Activated CD8-positive, alpha-beta T cell treated with anti-CD3 and anti-CD28 coated beads for 36 hours (primary cell): ENCODE measurements at places on chromosomes 13 and 19.

DNA sequence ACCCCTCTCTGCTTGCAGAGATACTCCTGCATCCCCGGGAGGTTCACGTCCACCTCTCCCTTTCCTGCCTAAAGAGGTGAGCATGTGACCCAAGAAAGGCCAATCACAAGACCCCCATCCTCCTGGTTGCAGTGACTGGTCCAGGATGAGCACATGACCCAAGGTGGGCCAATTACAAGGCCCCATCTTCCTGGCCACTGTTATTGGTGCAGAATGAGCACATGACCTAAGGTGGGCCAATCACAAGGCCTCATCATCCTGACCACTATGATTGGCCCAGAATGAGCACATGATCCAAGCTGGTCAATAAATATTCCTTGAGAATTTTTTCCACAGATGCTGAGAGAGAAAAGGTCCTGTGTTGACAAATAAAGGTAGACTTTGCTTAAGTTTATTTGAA lies 350.7 kb downstream of the EFNB2 start:
- DNase-seq: no peak

DNA sequence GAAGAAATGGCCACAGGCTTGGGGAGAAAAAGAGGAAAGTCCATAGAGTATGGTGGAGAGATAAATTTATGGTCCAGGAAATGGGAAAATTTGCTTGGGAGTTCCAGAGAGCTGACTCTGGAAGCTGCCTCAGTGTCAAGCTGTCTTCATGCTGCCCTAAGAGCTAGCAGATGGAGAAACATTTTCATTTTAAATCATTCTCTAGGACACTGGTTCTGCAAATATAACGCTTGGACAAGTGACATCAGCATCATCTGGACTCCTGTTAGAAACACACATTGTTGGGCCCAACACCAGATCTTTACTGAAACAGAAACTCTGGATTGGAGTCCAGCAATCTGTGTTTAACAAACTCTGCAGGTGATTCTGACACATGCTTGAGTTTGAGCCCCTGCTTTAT lies 592.0 kb upstream of the KLF12 start:
- no peak for DNase-seq

- peak; percentile 23 for DNase-seq
Measured at GRCh38 chr19:8638078-8638619, 7.7 kb downstream of the NFILZ start.

- DNase-seq: no peak
Measured at GRCh38 chr13:97567510-97568243, 133.7 kb downstream of the RAP2A start.

- DNase-seq: no peak
Measured at GRCh38 chr19:11580116-11580515, 2.7 kb upstream of the ACP5 start.

GRCh38 chr13:52921194-52921593 lies 72.8 kb upstream of the PCDH8 start:
- no peak for DNase-seq

DNA sequence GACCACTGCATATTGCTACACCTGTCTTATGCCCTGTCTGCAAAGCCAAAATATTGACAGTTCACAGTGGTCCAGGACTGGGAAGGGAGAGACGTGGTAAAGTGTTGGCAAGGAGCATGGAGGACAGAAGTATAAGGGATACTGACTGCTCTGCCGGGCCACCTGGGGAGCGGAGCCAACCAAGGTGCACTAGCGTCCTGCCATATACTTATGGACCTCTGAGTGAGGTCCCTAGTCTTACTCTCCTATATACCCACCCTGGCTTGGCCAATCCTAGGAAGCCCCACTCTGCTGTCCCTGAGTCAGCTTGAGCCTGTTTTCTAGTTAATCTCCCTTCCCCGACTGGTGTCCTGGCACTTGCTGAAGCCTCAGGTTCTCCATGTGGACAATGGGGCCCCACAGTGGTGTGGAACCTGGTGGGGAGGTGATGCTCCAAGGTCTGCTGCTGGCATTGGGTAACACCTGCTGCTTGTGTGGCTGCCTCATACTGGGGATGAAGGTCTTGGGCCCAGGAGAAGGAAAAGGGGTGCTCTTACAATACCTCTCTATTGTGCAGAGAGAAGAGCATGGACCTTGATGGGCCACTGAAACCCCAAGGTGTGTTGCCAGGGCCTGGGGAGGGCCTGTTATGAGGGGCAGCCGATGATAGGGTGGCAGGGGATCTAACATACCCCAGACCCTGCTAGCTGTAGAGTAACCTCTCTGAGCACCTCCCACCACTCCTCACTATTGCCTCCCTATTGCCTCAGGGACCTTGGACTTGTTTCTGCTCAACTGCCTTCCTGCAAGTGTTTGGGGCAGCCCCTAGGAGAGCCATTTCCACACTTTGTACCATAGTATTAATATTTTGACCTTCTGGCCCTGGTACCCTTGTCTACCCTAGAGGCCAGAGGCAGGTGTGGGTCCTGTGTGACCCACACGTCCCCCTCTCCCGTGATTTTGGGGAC lies 6.7 kb upstream of the TRIM28 start:
- DNase-seq: no peak

DNA sequence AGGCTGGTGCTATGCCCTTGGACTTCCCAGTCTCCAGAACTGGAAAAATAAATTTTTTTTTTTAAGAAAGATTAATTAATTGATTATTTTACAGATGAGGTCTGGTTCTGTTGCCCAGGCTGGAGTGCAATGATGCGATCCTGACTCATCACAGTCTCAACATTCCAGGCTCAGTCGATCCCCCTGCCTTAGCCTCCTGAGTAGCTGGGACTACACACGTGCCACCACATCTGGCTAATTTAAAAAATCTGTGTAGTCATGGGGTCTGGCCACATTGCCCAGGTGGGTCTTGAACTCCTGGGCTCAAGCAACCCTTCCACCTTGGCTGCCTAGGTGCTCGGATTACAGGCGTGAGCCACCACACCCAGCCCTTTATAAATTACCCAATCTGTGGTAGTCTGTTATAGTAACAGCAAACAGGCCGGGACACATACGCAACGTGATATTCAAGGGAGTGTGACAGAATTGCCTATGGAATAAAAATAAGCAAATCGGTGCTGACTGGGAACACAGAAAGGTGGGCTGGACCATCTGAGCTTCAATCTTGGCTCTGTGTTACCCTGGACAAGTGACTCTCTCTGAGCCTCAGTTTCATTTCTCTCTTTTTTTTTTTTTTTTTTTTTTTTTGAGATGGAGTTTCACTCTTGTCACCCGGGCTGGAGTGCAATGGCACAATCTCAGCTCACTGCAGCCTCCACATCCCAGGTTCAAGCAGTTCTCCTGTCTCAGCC lies 42.8 kb downstream of the PIN1 start:
- DNase-seq: no peak

GRCh38 chr19:42120276-42120980 lies 11.8 kb downstream of the POU2F2 start:
- DNase-seq: no peak

- no peak for DNase-seq
Measured at GRCh38 chr13:33996636-33997035, 178.7 kb downstream of the RFC3 start.

- no peak for DNase-seq
Measured at GRCh38 chr13:109728061-109728460, 58.3 kb downstream of the IRS2 start.

DNA sequence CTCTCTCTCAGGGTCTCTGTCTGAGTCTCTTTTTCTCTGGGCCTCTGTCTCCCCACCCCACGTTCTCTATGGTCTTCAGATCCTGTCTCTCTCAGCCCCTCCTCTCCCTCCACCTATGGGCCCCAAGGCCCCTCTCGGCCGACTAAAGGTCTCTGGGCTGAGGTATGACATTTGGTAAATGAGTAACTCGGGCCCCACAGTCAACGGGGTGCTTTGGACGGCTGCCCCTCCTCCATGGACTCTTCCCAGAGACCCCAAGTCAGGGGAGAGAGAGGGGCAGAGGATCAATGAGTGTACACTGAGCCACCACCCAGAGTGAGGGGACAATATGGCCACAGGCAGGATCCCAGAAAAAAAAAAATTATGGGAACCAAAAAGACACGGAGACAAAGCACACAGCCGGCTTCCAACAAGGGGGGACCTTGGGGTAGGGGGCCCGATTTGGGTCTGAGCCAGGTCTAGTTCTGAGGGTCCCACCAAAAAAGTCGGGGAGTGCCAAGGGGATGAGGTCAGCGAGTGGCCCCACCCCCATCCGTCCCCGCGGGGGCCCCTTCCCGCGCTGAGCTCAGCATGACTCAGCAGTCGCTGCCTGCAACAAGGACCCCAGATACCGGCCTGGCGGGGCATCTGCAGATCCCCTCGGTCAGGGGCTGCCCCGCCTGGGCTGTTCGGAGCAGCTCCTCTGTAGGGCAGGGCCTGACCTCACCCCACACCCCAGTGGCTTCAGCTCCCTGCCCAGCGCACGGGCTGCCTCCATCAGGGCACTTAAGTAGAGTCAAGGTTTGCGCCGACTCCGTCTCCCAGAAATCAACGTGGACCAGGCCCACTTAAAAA lies 1.5 kb upstream of the FTL start:
- DNase-seq: peak; percentile 91

DNA sequence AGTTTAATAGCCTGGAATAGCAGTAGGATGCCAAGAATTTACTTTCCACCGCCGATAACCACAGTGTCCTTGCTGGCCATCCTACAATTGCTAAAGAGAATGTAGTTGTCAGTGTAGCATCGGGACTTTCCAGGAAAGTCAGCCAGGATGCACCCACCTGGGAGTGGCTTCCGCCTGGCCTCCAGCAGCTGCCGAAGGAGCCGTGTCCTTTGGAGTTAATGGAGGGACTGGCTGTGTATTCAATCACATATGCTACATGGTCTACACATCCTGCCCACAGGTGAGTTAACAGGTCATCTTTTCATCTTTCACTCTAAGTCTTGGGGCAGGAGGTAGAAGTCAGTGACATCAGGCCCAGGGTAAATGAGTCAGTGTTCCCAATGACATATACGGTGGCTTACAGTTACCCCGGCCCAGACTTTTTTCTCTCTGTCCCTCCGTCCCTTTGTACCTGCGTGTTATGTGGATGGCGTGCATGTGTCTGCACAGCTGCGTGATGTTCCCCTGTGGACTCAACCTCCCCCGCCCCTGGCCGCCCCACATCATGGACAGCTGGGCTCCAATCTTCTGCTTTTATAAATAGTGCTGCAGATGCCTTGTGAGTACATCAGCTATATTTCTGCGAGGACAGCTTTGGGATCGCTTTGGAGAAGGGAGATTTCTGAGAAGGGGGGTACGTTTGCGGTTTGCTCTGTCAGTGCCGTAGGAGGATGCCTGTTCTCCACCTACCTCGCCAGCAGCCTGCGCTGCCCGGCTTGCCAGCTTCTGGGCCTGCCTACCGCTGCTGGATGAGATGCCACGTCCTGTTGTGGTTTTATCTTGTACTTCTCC lies 63.1 kb downstream of the ATP11A start:
- peak; percentile 55 for DNase-seq

DNA sequence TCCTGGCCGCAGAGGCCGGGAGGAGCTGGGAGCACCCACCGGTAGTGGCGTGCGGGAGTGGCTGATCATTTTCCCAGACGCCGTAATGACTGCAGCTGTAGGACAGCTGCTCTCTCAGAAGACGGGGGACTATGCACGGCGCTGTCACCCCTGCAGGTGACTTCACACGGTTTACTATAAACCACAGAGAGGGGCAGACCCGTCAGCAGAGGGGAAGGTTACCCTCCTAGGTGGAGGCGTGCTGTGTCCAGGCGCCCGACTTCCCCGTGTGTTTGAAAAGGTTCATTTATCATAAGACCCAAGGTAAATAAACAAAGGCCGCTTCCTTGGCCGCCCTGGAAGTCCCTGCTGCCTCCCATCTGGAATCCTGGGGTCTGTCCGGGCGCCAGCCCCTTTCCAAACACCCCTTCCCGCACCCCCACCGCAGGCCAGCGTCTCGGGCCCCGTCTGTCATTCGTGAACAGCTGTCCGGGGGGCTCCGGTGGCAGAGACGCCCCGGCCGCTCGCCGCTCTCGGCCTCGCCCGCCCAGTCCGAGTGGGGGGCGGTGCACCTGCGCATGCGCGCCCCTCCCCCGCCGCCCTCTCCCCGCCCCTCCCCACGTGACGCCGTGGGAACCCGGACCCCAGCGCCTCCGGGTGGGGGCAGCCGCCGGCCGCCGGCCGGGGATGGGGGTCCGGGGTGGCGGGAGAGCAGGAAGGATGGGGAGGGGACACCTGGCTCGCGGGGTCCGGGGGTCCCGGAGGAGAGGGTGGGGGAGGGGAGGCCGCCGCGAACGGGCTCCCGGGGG lies 915 bp downstream of the SHC2 start:
- DNase-seq: peak; percentile 59

DNA sequence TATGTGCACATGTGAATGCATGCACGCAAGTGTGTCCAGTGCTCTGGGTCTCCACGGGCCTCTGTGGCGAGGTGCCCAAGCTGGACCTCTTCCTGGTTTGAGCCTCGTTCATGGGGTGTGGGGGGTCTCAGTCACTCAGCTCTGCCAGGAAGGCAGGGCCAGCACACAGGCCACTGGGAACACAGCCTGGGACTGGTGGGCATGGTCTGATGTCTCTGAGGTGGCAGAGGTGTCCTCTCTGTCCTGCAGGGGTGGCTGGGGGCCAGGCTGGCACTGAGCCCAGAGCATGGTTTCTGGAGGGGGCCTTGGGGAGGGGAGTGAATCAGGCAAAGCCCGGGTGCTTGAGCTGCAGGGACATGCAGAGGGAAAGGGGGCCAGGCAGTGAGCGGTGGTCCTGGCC lies 9.4 kb downstream of the LRP3 start:
- no peak for DNase-seq

- DNase-seq: peak; percentile 95
Measured at GRCh38 chr19:14005349-14006084, 603 bp downstream of the RFX1 start.

DNA sequence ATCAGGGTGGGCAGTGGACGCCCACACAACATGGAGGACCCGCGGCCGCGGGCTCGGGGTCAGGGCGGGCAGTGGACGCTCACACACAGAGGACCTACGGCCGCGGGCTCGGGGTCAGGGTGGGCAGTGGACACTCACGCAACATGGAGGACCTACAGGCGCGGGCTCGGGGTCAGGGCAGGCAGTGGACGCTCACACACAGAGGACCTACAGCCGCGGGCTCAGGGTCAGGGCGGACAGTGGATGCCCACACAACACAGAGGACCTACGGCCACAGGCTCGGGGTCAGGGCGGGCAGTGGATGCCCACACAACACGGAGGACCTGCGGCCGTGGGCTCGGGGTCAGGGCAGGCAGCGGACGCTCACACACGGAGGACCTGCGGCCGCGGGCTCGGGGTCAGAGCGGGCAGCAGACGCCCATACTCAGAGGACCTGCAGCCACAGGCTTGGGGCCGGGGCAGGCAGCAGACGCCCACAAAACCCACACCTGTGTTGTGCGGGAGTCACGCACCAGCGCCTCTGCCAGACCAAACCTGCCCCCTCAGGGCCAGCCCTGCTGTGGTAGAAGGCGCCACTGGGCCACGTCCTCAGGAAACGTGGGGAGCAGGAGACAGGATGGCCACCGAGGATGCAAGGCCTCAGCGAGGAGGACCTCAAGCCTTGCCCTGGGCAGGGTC lies 27.6 kb upstream of the C13orf46 start:
- no peak for DNase-seq

DNA sequence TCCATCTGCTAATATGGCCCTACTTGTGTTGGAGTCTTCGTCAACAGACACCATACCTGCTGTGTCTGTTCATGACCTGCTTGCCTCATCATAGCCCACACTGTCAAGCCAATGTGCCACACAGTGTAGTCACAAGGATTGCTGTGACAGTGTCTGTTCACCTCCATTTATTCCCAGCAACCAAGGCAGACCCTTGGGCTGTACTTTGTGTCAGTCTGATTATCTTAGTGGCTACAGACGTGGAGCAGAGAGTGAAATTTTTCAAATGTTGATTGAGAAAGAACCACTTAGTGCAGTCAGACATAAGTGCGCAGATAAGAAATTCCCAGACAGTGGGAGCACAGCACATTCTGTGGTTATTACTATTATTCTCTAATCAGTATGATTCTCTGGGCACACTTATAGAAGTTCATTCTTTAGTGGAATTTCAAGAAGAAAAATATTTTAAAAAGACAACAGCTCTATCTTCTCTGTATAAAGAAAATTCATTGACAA lies 184.6 kb downstream of the GPC6 start:
- no peak for DNase-seq
